ENCODE measurements at places on chromosomes 11 and 22.

- DNase-seq: no peak
Observed at GRCh38 chr22:39351689-39352214, 2.0 kb downstream of the SYNGR1 start.

DNA sequence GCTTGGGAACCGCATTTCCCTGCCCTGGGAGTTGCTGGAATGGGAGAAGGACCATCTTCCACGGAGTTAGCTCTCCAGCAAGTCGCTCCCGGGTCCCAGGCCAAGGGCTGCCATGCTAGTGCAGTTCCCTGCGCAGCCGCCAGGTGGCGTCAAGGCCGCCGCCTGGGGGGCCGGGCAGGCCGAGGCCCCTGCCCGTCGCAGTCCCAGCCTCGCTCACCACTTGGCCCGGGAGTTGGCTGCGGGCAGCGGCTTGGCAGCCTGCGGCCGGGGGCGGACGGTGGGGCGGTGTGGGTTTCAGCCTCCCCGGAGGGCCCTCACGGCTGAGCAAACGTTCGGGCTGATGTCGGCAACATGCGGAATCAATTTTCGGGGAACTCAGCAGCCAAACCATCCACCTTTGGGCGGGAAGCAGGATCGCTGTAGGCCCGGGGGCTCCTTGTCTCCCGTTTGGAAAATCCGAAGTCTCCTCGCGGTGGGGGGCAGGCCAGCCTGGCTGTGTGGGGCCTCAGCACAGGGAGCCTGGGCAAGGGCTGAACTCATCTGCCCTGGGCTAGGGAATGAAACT, 415.1 kb downstream of the SOX6 start:
- DNase-seq: no peak

DNA sequence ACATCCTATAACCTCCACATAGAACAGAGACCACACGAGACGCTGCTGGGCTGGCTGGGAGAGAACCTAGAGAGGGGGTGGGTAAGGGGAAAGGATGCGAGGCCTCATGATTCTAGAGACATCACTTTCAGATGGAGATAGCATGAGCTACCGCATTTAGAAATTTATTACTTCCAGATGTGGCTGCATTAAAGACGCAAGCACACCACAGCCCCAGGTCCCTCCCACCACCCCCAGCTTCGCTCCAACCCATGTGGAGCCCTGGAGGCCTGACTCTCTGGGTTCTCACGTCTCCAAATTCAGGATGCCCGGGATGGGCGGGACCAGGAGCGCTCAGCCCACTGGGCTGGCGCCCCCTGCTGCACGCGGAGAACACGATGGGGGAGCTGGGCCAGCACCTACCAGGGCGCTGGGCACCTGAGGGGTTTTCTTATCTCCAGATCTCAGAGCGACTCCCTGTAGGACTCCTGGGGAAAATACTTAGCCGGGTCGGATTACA, 13.6 kb downstream of the MRPL21 start:
- DNase-seq: peak; percentile 62

- DNase-seq: no peak
Observed at GRCh38 chr11:128713595-128713994, 19.7 kb downstream of the FLI1 start.

- no peak for DNase-seq
Observed at GRCh38 chr11:64674774-64675173, 48.2 kb downstream of the NRXN2 start.

DNA sequence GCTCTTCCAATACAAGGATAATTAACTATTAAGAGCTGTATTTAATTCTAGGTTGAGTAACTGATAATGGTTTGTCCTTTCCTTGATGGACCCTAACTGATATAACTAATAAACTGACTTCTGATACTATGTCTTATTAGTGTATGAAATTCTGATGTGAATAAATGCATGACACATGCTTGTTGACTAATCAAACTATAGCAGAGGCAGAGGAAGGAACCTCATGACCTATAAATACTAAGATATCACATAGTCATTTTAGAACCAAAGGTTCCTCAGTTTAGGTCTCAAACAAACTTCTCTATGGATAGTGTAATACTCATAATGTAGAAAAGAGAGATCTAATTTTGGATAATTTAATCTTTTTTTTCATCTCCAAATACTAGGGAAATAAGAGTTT, 4.8 kb upstream of the HBD start:
- no peak for DNase-seq

- DNase-seq: no peak
Observed at GRCh38 chr11:118634431-118635236, 27.2 kb downstream of the PHLDB1 start.

GRCh38 chr11:104830508-104830907, 67.8 kb downstream of the CASP12 start:
- DNase-seq: no peak

DNA sequence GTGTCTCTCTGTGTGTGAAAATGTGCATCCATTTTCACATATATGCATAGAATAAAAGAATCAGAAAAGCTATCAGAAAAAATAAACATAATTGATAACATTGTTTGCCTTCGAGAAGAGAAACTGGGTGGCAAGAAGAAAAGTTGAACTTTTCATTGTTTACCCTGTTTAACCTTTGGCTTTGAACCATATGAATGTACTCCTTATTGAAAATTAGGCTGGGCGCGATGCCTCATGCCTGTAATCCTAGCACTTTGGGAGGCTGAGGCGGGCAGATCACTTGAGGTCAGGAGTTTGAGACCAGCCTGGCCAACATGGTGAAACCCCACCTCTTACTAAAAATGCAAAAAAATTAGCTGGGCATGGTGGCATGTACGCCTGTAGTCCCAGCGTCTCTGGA, 11.9 kb upstream of the OR9Q1 start:
- DNase-seq: no peak

- no peak for DNase-seq
Observed at GRCh38 chr11:98568013-98568412, 452.7 kb upstream of the CNTN5 start.

- DNase-seq: no peak
Observed at GRCh38 chr22:31538815-31539214, 42.5 kb downstream of the SFI1 start.

DNA sequence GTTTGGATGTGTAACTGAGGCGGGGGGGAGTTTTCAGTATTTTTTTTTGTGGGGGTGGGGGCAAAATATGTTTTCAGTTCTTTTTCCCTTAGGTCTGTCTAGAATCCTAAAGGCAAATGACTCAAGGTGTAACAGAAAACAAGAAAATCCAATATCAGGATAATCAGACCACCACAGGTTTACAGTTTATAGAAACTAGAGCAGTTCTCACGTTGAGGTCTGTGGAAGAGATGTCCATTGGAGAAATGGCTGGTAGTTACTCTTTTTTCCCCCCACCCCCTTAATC, 2.3 kb downstream of the MALAT1 start:
- DNase-seq: no peak

GRCh38 chr11:94504689-94505293, 7.5 kb upstream of the C11orf97 start:
- no peak for DNase-seq

GRCh38 chr11:11263238-11264005, 89.6 kb downstream of the CSNK2A3 start:
- no peak for DNase-seq

DNA sequence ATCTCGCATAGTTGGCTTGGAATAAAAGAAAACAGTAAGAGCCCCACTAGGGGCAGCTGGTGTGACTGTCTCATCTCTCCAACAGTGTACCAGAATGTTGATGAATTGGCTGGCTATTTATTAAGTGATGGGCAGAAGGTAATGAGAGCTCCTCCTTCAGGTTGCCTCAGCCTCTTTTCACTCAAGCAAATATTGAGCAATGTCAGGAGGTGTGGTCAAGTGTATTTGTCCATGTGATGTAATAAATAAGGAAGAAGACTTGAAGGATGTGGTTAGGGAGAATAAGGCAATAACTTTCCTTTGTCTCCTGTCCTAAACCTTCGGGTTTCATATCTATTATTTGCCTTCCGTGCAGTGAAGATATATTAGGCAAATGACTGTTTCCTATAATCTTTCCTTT, at the start of gene TCN1:
Gene TCN1 (minus strand): TSS at position 91 of the 400 bp plus-strand sequence. CDS start 17 bp downstream, at position 74.
- no peak for DNase-seq

DNA sequence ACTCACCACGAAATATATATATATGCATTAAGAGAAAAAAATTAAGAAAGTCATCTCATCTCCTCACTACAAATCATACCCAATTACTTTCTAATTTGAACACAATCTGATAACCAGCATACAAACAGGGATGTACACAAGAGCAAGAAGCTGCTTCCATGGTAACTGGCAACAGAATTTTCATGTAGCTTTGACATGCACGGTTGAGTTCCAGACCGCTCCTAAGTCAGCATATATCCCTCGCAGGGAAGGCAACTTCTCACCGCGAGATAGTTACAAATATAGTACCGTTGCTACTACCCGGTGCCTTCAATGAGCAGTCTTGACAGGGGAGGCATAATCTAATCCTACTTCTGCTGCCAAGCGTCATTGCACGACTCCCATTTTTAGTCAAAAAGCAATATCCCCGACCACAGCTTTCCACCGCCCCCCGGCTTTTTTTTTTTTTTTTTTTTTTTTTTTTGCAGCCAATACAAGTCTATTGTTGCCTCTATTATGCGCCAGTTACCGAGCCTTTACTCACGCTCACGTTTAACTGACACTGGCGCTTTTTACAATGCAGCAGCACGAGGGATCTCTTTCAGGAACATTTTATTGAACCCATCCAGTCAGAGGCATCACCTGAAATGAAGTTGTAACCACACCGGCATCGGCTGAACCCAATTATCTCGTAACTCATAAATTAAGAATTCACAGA, 2.2 kb downstream of the CADM1 start:
- no peak for DNase-seq
